ENCODE measurements at places on chromosomes 1 and 21.

DNA sequence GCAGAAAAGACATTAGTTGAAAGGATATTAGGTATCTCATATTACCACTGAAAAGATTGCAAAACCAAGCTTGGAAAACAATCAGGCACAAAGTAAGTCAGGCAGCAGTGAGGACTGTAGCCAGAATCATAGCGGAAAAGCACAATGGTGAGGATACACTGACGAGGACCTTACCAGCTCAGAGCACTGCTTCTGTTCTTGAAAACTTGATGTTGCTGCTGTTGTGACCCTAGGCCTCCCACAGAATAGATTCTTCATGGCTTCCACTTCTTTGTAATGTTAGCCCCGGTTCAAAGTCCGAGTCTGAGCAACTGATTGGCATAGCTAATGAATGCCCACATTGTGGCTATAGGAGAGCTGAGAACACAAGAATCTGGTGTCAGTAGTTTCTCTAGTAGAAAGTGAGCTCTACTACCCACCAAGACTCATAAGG, 45.2 kb upstream of the LRRC8C start:
- DNase-seq, result no peak

- no peak for DNase-seq
These were observed 15.8 kb downstream of the RCC1 start for GRCh38 chr1:28521502-28522164.

DNA sequence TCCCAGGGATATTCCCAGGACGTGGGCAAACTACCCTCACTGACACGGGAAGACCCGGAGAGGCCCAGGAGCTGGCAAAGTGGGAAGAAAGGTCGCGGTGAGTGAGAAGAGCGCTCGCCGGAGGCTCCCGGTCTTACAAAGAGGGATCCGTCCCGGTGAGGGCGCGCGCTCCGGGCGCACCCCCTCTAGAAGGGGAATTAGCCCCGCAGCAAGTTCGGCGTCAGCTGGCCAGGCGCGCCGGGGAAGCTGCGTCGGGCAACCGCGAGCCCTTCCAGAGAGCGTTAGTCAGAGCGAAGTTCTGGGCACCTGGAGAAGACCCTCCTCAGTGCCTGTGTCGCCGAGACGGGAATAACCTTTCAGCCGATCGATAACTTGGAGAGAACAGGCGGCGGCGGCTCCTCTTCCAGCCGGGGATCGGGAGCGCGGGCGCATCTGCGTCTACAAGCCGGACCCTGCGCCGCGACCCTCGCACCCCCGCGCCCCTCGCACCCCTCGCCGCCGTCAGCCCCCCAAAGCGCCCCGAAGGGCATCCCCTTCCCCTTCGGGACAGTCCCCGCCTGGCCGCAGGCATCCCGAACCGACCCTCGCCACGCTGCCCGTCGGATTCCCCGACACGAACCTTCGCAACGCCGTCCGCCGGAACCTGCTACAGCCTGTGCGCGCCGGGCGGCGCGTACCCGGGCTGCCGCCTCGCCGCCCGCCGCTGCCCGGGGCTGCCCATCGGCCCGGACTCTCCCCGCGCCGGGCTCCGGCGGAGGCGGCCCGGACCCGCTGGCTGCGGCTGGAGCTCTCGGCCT, 485 bp downstream of the SIPA1L2 start:
- DNase-seq, result peak; percentile 75

DNA sequence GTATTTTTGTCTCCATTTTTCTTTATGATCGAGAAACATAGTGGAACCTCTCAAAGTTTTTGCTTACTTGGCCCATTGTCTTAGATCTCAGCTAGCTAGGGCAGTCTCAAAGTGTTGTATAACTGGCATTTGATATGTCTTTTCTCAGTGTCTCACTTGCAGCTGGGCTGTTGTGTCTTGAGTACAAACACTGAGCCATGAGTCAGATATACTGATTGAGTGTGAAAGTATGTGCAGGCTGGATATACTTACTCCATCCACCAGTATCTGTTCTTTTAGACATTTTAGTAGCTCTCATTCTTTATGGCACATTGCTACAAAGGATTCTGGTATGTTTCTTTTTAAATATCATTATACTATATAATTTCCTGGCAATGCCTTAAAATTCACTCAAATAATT, 14.3 kb upstream of the GPR52 start:
- no peak for DNase-seq

DNA sequence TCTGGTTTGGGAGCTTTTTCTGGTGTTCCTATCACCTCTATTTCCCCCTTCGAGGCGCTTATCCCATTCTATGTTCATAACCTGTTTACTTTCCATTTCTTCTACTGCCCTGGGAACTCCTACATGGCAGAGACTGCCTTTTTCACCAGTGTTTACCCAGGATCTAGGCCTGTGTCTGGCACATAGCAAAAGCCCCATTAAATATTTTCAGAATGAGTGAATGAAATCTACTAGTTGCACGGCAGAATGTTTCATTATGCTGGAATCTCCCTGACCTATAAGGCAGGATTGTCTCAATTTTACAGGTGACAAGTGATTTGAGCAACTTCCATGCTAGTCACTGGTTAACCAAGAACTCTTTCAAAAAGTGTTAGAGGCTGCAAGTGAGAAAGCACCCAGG, 70.1 kb downstream of the PGM1 start:
- DNase-seq, result no peak

DNA sequence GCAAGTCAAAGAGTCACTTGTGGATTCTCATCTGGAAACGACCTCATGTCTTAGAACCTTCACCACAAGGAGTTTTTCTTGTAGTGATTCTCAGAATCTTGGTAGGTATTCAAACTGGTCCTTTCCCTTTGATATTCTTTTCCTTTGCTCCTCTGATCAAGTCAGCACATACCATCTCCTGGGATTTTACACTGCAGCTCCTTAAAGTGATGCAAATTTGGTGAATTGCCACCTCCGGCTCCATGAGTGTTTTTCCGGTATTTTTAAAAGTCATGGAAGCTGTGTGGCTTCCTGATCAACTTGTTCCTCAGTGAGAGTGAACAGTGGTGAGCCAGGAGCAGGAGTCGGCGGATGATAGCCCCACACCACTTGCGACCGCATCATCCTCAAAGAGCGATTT, 182.1 kb upstream of the DAB1 start:
- DNase-seq, result no peak

GRCh38 chr1:246113555-246114095, 393.5 kb downstream of the SMYD3 start:
- DNase-seq, result no peak

DNA sequence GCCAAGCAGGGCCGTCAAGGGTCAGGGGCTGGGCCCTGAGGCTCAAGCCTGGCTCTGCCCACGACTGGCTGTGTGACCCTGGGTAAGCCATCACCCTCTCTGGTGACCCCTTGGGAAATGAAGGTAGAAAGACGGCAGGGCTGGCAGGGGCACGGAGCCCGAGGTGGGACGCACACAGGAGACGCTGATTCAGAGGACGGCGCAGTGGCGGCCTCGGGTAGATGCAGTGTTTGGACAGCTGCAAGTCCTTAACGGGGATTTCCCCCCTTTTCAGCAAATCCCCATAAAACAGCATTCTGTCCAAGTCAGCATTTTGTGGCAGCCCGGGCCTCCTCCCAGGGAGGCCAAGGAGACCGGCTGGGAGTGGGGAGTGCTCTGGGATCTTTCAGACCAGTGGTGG, 16.7 kb downstream of the COL8A2 start:
- no peak for DNase-seq

DNA sequence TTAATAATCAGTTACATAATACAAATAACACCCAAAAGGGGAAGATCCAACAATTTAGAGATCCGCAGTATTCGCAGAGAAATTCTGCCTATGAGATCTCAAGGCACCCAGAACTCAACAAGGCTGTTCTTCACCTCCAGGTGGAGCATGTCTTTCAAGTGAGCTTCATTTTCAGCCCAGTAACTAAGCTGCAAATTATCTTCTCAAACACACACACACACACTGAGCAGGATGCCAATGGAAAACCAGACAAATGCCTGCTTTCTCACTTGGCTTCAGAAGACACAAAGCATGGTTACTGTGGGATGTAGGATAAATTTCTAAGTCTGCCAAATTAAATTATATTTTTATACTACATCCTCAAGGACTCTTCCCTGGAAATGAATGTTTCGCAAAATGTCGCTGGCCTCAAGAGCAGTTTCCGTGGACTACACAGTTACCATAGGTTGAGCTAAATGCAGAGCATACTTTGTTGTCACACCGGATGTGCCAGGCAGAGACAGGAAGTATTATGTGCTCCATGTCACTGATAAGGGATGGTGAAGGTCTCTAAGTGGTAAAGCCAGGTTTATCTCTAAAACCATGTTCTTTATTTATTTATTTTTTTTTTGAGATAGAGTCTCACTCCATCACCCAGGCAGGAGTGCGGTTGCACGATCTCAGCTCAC, 30.3 kb downstream of the UBR4 start:
- DNase-seq, result no peak

- DNase-seq, result no peak
These were observed 494.3 kb downstream of the BRINP3 start for GRCh38 chr1:189983166-189983890.

GRCh38 chr21:36744560-36745231, 45.8 kb downstream of the SIM2 start:
- no peak for DNase-seq

GRCh38 chr1:107648071-107648470, 316.9 kb downstream of the VAV3 start:
- DNase-seq, result no peak

DNA sequence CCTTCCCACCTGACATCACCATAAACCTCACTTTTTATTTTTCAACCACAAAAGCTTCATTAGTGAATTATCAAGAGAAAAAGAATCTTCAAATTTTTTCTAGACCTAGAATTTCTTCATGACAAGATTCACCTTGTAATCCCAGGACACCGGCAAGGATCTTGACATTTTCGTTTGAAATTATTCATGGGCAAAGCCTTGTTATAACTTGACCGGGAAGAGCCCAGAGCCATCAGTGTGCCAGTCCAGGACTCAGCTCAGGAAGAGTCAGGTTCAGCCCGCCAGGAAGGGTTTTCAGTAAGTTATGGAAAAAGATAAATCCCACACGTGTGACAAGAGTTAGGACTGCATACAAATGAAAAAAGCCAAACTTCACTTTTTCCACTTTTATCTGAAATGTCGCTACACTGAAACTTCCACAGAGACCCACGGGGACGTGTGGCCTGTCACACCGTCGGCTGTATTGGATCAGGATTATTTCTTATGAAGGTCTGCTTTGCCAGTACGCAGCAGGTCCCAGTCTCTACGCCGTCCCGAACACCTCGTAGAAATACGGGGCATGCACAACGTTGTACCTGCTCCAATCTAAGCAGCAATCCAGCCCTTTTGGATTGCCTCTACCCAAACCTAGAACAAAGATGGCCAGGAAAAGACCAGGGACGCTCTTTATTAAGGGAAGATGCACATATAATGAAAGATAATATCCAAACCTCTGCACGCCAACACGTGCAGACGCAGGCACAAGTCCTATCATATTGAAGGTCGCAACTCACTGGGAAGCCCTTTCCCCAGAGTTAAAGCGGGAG, 916 bp downstream of the F3 start:
- DNase-seq, result no peak

- DNase-seq, result peak; percentile 88
These were observed at the start of gene NID1 for GRCh38 chr1:236064674-236065508. Gene NID1 (minus strand): TSS chr1:236065090. CDS start chr1:236065079, 11 bp downstream.

DNA sequence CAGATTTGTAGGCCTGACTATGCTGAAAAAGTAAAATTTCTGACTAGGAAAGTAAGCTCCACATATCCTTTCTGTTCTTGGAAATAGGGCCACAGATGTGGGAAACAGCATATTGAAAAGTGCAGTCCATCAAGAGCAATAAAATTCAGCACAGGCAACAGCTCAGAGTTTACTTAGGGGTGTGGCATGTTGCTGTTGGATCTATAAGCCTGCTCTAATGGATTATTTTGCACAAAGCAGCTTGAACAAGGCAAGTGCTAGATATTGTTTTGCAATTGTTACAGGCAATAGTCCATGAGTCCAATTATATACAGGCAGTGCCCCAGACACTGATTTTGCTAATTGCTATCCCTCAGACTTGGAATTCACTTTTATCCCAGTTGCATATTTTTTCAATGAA, 289.8 kb upstream of the SNX7 start:
- DNase-seq, result no peak

GRCh38 chr21:42251654-42252324, 32.8 kb downstream of the ABCG1 start:
- no peak for DNase-seq

DNA sequence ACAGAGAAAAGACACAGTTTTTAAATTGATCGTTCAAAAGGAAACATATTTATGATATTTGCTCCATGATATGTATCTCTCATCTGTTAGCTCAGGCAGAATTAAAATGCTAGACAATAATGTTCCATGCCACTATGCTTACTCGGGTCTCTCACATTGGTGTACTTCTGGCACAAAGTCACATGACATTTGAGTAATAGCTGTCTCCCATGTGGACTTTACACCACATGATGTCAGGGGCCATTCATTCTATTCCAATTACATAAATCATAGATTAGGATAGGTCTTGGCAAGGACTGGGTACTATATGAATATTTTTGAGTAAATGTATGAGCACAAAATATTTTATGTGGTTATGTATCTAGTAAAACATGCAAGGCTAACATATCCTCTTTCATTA, 648.4 kb downstream of the PLA2G4A start:
- DNase-seq, result no peak

GRCh38 chr1:71494163-71494562, 413.3 kb upstream of the ZRANB2 start:
- DNase-seq, result no peak

- DNase-seq, result no peak
These were observed 58.9 kb downstream of the ATP1A1 start for GRCh38 chr1:116431870-116432500.

DNA sequence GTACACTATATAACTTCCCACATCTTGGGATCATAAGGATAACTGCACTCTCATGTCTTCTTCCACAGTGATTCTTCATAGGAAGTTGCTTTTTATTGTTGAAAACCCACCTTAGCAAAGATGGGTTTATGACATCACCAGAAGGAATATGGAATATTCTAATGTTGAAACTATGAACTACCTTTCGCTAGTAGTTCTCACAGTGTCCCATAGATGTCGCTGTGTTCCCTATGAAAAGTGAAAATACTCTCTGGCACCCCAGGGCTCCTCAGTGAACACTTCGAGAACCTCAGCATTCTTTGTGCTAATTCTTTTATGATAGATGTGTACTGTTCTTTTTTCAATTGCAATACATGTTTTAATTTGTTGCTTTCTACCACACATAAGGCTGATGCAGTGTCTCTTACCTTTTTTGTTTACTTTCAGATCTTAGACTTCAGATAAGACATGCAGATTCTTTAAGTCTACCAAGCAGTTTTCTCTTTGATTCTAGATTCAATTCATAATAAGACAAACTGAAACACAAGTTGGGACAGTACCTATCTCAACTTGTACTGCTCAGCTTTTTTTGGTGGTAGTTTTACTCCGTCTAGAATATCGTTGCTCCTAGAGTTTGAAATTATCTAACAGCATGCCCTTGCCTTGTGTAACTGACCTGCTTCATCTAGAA, 90.8 kb downstream of the GTF2B start:
- no peak for DNase-seq

GRCh38 chr1:22114083-22115012, 28.5 kb downstream of the WNT4 start:
- no peak for DNase-seq

Measured in ecto neural progenitor cell (in vitro differentiated cells).